ENCODE measurements at places on chromosomes 7 and 10.
A peak's percentile ranks its signal among the peaks of the same experiment; 100 is the strongest.

- no peak for DNase-seq
Observed at GRCh38 chr10:69048103-69048502, 39.8 kb upstream of the SRGN start.

DNA sequence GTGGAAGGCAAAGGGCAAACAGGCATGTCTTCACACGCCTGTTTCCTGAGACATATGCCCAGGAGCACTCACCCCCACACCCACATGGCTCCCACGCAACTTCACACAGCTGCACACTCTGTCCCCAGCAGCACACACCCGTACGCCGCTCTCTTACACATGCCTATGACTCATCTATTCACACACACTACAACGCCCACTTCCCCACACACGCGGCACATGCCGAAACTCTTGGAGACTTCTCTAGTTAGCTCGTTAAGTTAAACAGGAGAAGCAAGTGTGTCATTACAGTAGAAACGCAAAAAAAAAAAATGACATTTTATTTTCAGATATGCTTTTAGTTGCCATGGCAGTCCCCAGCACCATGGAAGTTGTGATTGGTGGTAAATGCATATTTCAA lies 6.7 kb downstream of the CALN1 start:
- peak; percentile 26 for DNase-seq

DNA sequence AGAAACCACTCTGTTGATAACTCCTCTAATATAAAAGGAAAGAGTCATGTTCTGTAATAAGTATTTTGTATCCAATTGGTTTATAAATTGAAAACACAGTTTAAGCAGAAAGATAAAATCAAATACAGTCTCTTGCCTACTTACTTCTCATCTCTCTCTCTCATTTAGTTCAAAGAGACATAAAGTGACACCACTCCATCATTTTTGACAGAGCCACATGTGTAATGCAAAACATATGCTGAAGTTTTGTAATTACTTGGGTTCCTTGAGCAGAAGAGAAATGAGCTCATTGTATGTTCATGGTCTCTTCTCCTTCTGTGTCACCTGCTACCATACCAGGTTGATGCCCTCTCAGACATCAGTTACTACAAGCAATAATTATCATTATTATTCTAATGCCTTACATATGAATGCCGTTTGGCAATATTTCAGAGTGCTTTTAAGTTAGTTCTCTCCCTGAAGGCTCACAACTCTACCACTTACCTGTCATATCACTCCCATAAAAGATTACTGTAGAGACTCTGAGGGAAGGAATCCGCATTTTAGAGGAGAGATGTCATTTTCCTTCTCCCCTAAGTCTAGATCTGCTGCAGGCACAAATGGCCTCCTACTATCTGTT lies 59.9 kb upstream of the SKAP2 start:
- DNase-seq: no peak

GRCh38 chr10:90818736-90819135 lies 39.1 kb downstream of the HTR7 start:
- no peak for DNase-seq

DNA sequence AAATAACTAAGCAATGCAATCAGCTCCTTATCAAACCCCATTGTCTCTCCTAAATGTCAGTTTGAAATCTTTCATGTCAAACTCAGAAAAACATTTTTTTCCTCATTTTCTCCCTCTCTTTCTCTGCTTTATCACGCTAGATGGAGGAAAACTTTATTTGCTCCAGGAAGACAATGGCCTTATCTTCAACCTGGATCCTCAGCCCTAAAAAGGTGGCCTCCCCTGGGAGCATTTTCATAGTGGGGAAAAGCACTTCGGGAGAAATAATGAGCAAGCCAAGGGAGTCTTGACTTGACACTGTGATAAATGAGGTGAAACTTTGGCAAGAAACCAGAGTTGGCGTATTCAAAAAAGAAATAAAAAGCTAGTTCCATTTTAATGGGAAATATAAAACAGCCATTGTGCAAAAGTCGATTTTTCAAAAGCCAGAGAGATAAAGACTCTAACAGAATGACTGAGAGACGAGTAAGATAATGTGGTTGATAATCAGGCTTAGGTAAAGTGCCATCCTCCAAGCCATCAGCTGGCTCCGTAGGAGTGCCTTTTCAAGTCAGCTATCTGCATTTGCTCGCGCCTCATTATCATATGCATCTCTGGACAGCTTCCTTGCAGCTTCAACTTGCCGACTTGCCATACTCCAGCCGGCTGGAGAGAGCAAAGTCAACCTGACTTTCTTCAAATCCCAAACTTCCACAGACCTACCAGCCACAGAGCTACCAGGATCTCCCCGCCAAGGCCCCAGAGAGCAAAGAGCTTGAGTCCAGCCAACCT lies 19.9 kb downstream of the HABP2 start:
- no peak for DNase-seq

GRCh38 chr7:143304938-143305337 lies 11.0 kb upstream of the CLCN1 start:
- DNase-seq: no peak

DNA sequence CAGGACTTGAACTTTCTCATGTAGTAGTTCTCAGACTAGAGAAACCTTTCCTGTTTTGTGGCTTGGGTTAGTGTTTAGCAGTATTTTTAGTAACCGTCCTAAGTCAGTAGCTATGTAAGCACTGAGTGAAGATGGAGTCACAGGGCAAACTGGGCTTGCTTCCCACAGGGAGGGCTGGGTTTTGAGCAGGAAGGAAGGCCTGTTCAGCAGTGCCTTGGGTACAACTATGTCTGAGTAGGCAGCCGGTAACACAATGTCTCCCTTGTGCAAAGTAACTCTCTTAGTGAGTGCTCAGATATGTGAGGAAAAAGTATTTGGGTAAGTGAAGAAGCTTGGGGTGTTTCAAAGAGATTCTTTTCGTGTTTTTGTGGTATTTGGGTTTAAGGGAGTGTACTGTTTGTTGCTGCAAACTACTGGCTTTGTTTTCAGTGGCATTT lies 96.4 kb downstream of the CCSER2 start:
- no peak for DNase-seq

DNA sequence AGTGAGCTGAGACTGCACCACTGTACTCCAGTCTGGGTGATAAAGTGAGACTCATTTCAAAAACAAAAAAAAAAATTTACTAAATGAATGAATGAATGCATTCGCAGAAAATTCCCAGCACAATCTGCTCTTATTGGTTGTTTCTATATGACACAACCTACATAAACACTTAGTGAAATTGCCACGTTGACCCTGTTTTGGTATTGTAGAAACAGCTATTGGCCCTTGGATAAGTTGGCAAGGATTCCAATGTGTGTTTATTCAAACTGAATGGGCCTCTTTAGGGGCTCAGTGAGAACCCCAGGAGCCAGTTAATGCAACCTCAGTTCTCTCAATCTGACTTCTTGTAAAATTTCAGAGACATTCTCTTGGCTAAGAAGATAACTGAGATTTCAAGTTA lies 66.0 kb downstream of the HHEX start:
- DNase-seq: no peak

DNA sequence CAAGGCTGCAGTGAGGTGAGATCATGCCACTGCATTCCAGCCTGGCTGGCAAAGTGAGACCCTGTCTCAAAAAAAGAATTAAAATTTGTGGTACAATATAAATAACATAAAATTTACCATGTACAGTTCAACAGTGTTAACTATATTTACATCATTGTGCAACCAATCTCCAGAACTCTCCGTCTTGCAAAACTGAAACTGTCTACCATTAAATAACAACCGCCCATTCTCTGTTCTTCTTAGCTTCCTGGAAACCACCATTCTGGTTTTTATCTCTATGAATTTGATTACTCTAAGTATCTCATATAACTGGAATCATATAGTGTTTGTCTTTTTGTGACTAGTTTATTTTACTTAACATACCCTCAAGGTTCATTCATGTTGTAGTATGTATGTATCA lies 167.6 kb downstream of the AUTS2 start:
- no peak for DNase-seq

GRCh38 chr7:70241536-70242175 lies 643.4 kb downstream of the AUTS2 start:
- DNase-seq: no peak

GRCh38 chr7:67843001-67843565 lies 846.5 kb downstream of the TYW1 start:
- no peak for DNase-seq

GRCh38 chr7:3559278-3559677 lies 258.2 kb downstream of the SDK1 start:
- no peak for DNase-seq

GRCh38 chr10:49645417-49645816 lies 31.6 kb downstream of the CHAT start:
- DNase-seq: no peak

DNA sequence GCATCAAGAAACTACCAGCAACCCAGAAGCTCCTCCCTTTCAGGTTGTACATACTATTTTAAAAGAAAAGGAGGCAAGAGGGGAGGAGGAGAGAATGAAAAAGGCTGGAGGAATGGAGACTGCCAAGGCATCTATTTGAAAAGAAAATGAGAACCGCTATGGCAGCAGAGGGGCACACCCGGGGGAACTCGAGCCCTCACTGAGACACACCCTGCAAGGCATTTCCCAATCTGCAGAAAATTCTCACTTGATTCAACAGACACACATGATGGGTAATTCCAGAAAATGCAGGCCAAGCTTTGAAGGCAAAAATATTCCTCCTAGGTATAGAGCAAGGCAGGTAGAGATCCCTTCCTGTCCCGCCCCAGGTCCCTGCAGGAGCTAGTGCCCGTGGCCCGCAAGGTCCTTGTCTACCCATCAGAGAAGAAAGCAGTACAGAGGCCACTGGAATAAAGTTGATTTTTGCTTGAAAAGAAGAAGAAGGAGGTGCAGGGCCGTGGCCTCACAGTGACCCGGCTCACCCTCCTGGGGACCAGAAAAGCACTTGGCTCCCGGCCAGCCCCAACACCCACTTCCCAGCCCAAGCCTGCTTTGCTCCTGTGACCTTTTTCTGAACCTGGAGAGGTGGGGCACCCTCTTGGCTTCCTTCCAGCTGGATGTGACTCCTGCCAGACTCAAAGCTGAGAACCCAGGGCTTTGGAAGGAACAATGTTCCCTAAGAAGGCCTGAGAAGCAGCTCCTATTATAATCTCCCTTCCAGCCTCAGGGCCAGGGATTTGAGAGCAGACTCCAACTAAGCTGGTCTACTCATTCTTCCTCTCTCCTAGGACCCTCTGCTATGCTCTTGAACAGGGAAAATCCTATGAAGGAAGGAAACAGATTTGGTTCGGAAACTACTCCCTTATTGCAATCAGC lies 6.2 kb upstream of the PIK3CG start:
- no peak for DNase-seq

GRCh38 chr7:108382932-108383331 lies 73.3 kb downstream of the NRCAM start:
- DNase-seq: no peak

GRCh38 chr7:3914051-3914775 lies 613.2 kb downstream of the SDK1 start:
- DNase-seq: no peak

GRCh38 chr10:73044378-73045285 lies 52.0 kb downstream of the P4HA1 start:
- DNase-seq: no peak

DNA sequence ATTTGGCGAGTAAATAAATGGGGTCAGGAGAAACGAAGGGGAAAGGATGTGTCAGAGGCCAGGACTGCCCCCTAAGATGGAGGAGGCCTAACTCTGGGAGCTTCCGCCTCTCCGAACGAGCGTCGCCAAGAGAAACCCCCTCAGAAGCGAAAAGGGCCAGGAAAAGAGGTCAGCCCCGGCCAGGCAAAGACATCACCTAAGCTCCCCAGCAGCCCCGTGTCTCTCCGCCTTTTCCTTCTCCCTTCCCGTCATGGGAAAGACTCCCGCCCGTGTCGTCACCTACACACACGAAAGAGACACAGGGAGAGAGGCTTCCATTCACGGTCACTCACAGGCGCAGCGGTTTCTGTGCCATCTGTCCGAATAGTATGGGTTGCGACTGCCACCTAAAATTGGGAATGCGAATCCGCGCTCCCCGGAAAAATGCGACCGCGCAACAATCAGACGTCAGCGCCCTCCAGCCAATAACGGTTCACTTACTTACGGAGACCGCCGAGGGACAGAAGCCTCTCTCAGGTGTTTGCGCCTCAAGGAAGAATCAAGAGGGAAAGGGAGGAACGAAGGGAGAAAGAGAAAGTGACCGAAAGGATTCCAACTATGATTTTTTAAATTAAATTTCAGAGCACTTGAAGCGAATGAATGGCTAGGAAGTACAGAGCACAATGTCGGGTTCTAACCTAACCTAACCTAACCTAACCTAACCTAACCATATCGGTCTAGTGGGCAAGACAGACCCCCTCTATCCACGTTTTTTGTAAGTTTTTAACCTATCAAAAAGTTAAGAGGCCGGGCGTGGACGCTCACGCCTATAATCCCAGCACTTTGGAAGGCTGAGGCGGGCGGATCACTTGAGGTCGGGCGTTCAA lies at the start of gene CWF19L1:
Gene CWF19L1 (minus strand): TSS at position 400 of the 866 bp plus-strand sequence. CDS start 45 bp downstream, at position 355.
- peak; percentile 82 for DNase-seq

- no peak for DNase-seq
Observed at GRCh38 chr10:129898706-129899268, 65.3 kb downstream of the EBF3 start.

- DNase-seq: no peak
Observed at GRCh38 chr10:44044549-44044948, 340.3 kb downstream of the CXCL12 start.

DNA sequence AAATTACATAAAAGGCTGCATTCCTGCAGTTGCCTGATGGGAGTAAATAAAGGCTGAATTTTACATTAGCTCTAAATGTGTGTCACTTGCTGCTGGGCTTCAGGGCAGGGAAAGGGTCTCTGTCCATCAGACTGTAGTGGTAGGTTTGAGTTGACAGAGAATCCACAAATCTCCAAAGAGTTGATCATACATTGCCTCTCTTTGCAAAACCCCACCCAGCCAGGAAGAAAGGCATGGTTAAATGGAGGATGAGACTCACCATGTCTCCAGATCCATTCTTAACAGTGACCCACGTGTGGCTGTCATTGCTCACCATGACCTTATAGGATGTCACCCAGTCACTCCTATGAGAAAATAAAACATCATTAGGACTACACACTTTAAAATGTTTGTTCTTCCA lies 92.8 kb downstream of the CPXM2 start:
- no peak for DNase-seq

DNA sequence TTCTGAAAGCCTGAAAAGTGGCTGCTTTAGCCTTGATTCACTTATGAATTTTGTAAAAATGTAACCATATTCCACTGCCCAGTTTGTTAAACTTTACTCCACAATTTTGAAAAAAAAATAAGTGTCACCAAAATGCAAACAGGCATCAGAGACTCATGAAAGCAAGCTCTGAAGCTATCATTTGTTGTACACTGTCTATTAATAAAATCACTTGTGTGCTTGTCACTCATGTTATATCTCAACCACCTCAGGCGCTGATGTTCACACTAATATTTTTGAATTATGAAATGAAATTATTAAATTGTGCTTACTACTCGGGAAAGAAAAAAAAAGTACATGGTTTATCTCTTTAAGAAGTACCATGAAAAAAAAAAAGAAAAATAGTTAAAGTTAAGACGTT lies 34.5 kb upstream of the DKK1 start:
- no peak for DNase-seq
